Body of pancreas (tissue), 4 donors: ENCODE measurements at places on chromosomes 16 and 17. TPM values are rescaled to one million over a fixed set of nuclear protein-coding genes. Genes with fewer than 3 reads are reported as not detected.

SPATA2L gene
- total RNA-seq = 15.8 TPM

AXIN2 gene
- total RNA-seq = 16.2 TPM

KRTAP4-4 gene
- not detected for total RNA-seq

DNA sequence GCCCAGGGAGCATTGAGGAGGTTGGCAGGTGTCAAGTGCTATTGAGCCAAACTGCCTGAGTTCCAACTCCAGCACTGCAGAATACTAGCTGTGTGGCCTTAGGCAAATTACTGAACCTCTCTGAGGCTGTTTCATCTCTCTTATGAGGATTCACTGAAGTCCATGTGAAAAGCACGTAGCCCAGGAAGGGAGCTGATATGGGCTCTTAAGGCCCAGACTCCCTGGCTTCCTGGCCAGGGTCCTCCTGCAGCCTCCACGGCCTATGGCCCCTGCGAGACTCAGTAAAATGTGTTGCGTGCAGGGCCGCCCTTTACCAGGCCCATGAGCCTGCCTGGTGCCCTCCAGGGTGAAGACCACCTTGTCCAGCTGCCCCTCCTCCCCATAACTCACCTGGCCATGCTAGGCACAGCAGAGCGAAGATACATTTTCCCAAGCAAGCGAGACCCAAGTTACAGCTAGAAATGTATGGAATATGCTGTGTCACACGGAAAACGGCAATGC lies 133.7 kb upstream of the TNRC6C start:
- no peak for DNase-seq

- peak; percentile 96 for DNase-seq
These were observed at the start of gene PPL for GRCh38 chr16:4936991-4937781. TSS of gene PPL (minus strand) at chr16:4937148. CDS start at chr16:4937045, 103 bp downstream.

- DNase-seq = peak; percentile 46
These were observed 94.4 kb upstream of the CIBAR2 start for GRCh38 chr16:85206472-85207356.
